ENCODE measurements at places on chromosomes 4 and X.

DNA sequence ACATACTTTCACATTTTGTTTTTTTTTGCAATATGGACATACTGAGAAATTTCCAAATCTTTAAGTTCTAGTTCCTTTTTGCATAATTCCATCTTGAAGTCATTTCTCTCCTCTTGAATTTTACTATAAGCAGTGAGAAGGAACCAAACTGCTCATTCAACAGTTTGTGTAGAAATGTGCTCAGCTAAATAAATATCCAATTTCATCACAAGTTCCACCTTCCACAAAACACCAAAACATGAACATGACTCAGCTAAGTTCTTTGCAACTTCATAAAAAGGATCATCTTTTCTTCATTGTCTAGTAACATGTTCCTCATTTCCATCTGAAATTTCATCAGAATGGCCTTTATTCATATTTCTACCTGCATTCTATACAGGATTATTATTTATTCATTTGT lies 77.3 kb upstream of the FGF13 start:
- DNase-seq = no peak

- peak; percentile 35 for DNase-seq
Observed at GRCh38 chr4:40840985-40841571, 91.3 kb downstream of the NSUN7 start.

DNA sequence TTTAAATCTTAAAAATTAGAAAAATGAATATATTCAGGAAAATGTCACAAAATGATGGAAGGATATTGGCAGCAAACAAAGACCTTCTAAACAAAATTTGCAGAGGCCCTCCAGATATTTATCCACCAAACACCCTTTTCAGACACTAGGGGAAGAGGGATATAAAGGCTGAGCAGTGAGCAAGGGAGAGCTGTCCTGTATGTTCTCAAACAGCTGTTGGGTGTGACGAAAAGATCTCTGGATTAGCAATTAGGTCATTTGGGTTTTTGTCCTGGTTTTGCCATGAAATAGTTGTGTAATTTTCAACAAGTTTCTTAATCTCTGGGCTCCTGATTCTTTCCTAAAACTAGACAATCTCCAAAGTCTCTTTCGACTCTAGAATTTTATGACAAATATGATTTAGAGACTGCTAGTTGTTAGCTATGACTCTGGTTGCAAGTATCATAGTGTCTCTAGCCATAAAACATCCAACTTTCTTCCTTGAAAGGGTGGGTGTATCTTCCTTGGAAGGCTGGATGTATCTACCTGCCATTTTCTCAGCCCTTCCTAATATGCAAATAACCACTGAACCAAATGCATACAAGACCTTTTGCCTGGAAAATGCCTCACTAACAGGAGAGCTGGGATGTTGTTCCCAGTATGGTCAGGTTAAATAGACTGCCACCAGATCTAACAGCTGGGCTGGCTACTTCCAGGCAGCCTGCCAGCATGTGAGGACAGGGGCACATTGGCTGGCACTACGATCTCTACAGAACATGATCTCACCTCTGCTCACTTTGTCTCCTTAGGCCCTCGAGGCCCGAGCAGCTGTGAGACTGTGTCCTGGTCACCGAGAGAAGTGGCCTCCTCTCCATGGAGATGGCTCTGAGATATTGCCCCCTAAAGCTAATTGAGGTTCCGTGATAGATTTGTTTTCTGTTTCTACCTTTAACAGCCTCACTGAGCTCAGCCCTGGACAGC lies 225.5 kb upstream of the JADE1 start:
- no peak for DNase-seq

GRCh38 chrX:1610166-1610565 lies 4.7 kb upstream of the ASMT start:
- DNase-seq = no peak

GRCh38 chr4:101282076-101282844 lies 65.1 kb downstream of the PPP3CA start:
- peak; percentile 15 for DNase-seq

DNA sequence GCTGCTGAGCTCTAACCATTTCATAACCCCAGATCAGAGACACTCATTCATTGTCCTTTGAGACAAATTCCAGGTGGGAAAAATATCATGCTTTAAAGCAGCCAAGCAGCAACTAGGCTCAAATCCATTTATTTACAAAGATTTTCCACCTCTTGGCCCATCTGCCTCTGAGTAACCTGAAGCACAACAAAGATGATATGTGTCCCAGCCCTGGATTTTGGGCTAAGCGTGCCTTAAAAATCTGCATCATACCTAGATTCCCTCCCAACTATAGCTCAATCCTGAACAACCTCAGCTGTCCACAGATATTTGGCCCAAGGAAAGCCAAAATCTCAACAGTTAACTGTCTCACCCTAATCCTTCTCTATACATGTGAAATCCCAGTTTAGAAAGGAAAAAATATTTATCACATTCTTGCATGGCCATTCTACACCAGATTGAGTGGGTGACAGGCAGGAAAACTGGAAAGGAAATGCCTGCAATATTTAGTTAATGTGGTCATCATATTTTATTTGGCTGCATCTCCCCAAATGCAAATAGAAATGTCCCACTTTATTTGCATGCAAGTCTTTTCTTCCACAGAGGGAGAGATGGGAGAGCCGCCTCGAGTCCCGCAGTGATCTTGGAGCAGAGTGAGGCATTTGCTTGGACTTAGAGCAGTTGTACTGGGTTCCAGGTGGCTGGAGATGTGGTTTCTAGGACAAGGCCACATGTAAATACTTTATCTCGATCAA lies 146.4 kb upstream of the EOLA2 start:
- DNase-seq = no peak

GRCh38 chr4:20219521-20219920 lies 32.2 kb upstream of the SLIT2 start:
- no peak for DNase-seq

- DNase-seq = no peak
Observed at GRCh38 chr4:140851032-140851636, 94.9 kb upstream of the TBC1D9 start.

DNA sequence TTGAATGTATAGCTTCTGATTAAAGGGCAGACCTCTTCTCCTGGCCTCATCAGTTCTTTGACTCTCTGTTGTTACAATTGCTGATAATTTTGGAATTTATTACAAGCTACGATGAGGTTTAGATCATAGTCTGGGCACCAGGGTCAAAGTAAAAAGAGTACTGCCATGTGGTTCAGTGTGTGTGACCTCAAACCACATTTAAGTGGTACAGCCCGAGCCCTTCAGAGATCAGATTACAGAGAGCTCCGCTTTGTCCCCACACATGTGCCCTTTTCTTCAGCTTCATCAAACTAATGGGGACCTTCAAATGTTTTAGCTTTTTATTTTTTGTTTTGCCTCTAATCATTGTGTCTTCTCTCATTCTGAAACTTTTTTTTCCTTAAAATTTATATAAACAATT lies 37.1 kb downstream of the SPANXN2 start:
- DNase-seq = no peak

DNA sequence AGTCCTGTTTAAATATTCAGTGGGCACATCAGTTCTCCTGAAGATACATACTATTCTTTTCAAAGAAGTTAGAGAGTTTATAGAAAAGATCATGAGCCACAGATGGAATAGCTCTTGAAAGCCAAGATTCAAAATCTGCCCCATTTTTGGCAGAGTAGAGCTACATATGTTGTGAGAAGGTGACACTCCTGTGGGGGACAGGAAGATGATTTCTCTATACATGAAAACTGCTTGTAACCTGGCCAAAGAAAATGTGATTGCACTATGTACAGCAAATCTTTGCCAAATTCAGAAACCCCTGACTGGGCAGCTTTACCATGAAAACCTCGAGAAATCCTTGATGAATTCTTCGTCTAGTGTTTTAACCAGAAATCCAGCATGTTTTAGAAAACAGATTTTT lies 44.9 kb downstream of the GPM6A start:
- no peak for DNase-seq

DNA sequence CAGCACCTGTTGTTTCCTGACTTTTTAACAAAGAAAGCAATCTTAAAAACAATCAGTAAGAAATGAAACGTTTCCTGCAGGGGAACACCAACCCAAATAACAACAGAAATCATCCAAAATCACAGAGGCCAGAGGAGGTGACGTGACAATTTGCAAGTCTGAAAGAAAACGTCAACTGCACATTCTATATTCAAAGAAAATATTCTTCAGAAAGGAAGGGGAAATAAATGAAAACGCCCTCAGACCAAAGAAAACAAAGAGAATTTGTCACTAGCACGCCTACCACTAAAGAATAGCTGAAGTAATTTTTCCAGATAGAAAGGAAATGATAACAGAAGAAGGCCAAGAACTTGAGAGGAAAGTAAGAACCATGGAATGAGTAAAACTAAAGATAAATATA lies 74.4 kb downstream of the CASP3 start:
- no peak for DNase-seq

DNA sequence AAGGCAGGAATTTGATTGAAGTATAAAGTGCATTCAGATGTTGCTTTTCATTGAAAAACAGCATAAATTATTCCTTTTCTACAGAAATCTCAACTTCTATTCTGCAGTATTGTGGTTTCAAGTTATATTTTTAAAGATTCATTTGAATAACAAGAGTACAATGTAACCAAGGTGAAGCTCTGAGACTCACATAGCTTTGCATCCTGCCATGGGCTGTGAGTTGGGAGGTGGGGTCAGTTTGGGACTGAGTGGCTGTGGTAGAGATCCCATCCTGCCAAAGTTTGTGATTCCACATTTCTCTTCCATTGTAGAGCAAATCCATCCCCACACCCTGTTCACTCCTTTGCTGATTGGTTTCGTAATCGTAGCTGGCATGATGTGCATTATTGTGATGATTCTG lies 69.2 kb downstream of the KIT start:
- DNase-seq = no peak

DNA sequence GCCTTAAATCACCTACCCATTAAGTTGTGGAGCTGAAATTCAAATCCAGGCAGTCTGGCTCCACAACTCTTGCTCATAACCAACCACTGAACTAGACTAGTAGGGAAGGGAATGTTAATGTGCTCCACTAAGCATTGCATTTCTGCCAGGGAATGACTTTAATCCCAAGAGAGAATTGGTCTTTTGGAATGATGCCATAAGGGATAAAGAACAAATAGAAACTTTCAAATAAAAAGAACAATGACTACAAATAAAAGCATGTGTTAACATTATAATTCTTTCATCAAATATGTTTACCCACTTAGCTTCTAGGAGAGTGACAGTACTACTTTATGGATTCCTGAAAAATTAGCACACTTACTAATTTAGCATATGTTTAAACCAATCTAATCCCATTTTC lies 905.9 kb downstream of the CENPC start:
- no peak for DNase-seq

- no peak for DNase-seq
Observed at GRCh38 chrX:30787012-30787411, 102.0 kb downstream of the TAB3 start.

DNA sequence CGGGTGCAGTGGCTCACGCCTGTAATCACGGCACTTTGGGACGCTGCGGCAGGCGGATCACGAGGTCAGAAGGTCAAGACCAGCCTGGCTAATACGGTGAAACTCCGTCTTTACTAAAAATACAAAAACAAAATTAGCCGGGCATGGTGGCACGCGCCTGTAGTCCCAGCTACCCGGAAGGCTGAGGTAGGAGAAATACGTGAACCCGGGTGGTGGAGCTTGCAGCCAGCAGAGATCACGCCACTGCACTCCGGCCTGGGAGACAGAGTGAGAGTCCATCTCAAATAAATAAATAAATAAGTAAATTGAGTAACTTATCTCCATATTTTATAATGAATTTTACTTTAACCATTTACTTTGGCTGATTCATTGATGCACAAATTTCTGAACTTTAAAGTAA lies 1913.3 kb downstream of the PCDH7 start:
- no peak for DNase-seq

GRCh38 chr4:1045595-1046201 lies 34.3 kb downstream of the FGFRL1 start:
- no peak for DNase-seq

DNA sequence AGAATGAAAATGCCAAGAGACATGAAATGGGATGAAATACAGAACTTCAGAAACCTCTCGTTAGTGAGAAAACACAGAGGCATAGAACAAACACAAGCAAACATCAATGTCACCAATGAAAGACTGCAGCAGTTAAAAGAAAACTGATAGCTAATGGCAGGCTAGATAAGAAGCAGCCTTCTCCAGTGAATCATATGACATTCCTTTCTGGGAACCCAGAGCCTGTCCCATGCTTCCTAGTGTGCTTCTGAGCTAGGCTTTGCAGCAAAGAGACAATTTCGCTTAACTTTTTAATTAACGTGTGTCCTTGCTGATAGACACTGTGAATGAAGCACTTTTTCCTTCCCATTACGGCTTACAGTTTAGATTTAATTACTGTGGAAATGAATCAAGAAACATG lies 444.6 kb downstream of the IL15 start:
- no peak for DNase-seq

DNA sequence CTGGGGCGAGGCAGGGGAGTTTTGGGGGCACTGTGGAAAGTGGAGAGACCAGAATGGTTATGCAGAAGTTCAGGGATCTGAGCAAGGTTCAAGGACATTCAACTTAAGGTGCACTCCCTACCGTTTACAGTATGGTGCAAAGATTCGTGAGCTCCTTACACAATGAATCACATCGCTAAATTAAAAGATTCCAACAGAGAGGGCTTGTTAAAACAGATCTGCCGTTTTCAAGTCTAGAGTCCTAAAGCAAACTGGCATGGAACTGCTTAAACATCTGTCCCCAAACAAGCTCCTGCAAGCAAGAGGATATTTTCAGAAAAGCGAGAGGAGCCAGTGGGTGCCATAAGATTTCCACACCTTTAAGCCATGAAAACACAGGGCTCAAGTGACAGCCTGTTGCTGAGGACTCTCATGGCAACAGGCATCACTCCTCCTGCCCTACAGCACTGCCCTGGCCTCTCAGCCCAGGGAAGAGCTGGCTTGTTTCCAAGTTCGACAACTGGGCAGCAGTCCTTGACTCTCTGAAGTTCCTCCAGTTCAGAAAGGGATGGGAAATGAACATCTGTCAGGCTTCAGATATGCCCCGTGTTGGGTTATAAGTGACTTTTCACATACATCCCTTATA lies 10.0 kb downstream of the FAM184B start:
- DNase-seq = no peak

DNA sequence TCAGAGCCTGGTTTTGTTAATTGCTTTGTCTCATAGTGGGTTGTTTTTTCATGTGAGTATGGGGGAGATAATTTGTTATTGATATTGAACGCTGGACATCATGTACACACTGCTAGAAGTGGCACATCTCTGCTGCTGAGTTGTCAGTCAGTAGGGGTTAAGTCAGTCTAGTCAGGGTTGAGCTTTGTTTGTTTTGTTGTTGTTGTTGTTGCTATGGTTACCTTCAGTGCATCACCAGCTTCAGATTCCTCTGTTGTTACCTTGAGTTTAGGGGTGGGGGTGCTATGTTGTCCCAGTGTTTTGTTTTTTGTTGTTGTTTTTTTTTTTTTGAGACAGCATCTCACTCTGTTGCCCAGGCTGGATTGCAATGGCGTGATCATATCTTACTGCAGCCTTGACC lies 9.9 kb downstream of the YIPF6 start:
- no peak for DNase-seq

- DNase-seq = no peak
Observed at GRCh38 chr4:40600850-40601249, 28.8 kb downstream of the RBM47 start.
